Tibial nerve (tissue), 4 donors: ENCODE measurements at places on chromosomes 11 and 22.

DNA sequence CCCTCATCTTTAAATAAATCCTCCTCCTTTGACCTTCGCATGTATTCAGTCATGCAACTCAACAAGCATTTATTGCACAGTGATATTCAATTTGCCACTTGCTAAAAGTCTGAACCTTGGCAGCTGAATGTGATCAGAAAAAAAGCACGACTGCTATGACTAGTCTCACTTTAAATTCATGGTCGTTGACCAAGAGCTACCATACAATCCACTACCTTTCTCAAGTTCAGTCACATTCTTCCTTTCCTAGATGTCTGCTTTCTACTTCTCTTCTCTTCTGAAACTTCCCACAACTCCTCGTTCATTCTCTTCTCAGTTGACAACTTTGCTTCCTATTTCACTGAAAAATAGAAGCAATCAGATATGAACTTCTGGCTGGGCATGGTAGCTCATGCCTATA lies 2.0 kb upstream of the SAA1 start:
- DNase-seq: no peak

DNA sequence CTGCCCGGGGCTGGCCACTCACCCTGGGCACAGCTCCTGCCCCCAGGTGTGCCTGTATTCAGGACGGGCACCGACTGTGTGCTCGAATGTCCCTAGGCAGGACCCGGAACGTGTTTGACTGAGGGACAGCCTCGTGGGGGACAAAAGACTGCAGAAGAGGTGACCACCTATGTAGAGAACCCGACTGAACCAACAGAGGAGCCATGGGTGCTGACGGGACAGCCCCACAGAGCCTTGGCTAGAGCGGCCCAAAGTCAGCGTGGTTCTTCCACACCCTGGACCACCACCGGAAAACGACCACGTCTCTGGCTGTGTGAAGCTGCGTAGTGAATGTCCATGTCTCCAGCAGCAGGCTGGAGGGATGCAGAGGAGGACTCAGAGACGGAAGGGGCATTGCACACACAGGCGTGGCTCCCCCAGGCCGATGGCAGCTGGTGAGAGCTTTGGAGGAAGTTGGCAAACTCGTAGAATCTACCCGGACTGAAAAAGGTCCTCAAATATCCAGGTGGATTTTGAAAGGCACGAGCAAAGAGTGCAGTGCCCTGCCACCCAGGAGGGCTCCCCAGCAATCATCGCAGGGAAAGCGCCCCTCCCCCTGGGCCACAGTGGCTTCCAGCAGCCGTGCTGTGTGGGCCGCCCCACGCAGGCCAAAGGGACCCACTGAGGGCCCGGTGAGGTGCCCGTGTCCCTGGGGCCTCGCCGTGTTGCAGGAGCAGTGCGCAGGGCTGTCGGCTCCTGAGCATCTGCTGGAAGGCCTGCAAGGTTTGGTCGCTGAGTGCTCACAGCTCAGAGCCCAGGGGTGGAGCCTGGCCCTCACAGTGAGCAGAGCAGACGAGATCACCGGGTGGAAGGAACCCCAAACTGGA lies 17.5 kb upstream of the MUC5B start:
- DNase-seq: no peak

DNA sequence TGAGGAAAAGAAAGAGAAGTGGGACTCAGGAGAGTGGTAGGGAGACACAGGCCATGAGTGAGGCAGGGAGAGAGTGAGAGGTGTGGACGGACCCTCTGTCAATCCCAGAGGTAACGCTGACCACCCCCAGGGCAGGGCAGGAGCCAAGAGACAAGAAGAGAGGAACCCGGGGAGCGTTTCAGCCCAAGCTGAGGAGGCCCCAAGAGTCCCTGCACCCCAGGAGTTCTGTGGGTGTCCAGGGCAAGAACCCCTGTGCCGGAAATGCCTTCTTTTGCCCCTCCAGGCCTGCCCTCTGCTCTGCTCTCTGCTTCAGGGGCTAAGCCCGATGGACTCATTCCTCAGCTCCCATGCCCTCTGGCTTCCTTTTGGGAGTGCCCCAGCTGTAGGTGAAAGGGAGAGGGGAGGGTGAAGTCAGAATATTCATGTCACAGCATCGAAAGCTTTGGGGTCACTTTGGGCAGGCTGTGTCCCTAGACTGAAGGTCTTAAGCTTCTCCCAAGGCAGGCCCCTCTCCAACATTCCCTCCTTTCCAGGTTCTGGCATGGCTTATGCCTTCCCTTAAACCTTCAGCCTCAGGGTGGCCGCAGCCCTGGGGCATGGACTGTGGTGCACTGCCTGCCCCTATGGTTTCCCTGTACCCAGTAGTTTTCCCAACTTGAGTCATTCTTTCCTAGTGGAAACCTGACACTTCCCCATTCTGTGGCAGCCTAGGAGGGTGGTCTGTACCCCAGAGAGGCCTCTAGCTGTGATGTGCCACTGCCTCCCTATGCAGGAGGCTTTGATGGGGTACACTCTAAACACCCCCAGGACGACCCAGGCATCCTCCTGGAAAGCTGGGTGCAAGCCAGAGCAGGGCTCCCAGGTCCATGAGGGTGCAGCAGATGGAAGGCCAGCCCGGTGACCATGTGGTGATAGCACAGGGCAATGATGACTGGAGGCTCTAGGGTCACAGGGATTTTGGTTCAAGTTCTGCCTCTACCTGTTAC lies 27.1 kb downstream of the MYEOV start:
- no peak for DNase-seq

DNA sequence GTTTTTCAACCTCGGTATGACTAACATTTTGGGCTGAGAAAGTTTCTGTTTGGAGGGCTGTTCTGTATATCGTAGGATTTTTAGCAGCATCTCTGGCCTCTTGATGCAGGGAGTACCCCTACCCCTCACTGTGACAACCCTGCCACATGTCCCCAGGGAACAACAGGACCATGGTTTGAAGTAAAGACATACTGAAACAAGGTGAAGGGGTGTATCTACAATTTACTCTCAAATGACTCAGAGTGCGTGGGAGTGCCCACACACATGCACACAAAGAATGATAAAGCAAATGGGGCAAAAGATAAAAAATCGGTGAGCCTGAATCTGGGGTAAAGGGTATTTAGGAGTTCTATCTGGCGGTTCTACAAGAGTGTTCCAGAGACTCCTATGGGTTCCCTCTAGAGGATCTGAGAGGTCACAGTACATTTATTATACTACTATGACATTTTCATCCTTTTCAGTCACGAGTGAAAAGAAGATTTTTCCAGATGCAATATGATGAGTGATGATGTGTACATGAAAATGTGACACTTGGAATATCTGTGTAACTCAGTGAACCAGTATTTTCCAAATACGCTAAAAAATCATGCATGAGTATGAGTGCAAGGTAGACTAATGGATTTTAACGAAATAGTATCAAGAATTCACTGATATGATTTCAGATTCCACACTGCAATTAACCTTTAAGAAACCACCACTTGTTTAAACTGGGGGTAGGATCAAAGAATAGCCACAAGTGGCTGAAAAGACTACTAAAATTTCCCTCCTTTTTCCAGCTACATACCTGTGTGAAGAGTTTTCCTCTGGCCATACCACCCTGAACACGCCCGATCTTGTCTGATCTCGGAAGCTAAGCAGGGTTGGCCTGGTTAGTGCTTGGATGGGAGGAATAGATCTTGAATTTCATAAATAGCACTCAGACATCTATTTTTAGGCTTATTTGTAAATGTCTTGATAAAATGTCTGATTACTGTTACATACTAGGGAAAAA lies 56.3 kb upstream of the YPEL1 start:
- no peak for DNase-seq

DNA sequence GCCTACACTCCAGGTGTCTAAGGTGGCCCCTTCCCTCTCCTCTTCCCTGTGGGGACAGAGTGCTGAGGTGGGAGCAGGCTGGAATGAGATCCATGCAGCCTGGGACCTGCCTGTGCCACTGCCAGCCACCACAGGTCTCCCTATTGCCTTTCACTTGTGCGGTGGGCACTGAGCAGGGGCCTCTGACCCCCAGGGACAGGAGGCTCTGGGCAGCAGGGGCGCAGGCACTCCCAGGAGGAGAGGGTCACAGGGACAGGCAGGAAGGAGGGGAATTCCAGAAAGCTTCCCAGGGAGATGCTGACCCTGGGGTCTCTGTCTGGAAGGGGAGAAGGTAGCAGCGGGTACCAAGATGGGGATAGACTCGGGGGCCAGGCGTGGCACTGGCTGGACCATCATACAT lies 228.5 kb upstream of the B3GAT1 start:
- no peak for DNase-seq

DNA sequence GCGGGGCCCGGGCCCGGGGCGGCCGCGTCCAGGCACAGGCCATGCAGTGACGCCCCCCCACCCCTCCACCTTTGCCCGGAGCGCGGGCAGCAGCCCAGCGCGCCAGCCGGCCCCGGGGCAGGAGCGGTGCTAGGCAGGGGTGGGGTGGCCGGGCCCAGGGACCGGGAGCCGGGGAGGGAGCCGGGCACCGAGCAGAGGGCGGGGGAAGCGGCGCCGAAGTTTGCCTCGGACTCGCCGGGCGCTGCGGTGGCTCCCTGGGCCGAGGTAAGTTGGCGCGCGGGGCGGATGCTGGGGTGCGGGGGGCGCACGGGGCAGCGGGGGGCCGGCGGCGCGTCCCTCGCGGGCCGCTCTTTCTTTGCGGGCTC lies 332 bp downstream of the TEAD1 start:
- DNase-seq: no peak

- no peak for DNase-seq
These were observed 839.8 kb downstream of the LRRC4C start for GRCh38 chr11:40619654-40620053.

DNA sequence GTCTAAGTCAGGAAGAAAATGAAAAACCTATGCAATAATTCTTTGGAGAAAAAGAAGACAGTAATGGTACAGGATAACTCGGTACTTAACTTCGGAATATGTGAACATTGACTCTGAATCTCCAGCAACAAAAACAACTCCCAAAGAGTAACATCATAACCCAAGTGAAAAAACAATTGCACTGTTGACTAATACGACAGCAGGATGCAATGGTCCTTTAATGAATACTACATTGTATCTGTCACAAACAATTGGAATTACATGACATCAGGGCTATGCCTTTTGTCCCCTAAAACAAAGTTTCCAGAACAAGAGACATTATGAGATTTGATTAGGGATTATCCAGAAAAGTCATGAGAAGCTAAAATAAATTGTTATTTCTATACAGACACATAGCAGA lies 1065.9 kb downstream of the LRRC4C start:
- no peak for DNase-seq

DNA sequence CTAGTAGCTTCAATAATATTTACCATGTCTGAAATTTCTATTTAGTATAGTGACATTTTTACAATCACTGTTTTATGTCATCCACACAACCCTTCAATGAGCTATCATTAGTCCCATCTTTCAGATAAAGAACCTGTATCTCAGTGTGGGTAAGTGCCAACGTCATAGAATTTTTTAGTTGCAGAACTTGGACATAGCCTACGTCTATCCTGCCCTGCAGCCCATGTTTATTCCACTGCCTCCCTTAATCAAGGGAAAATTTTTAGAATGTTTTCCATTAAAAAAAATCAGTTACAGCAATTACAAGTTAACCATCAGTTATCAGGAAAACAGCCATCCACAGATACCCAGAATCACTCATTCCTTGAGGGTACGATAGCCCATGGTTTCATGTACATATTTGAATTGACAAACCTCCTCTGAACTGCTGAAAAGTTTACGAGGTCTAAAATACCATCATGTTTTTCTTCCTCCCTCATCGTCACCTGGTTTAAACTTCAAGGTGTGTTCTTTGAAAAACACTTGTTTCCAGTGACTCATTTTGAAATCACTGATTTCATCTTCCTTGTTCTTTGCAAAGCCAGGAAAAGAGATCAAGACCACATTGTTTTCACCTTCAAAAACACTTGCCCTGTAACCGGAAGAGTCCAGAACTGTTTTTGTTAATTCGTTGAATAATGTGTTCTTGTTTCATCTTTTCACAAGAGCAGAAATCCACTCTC lies 100.9 kb downstream of the FAM76B start:
- no peak for DNase-seq
